AML-193 (cell line): ENCODE measurements at places on chromosomes 1 and 21.

DNA sequence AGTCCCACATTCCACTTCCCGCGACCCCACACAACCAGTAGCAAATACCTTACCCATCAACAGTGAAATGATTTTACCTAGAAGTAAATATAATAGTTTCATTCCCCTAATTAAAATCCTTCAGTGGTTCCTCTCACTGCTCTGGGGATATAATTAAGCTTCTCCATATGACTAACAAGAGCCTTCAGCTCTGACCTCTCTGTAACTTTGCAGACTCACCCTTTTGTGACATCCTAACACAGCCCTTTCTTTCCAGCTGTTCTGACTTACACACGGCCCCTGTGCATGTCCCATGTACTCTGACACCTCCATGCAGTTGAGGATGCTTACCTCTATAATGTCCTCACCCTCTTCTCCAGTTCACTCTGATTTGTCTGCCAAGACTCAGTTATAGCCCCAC, 137.3 kb upstream of the SPAG17 start:
- no peak for DNase-seq

DNA sequence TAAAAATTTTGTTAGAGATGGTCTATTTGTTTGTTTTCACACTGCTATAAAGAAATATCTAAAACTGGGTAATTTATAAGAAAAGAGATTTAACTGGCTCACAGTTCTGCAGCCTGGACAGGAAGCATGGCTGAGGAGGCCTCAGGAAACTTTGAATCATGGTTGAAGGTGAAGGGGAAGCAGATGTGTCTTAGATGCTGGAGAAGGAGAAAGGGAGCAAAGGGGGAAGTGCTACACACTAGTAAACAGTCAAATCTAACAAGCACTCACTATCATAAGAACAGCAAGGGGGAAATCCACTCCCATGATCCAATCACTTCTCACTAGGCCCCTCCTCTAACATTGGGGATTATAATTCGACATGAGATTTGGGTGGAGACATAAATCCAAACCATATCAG, 76.8 kb upstream of the COL24A1 start:
- DNase-seq = no peak

- DNase-seq = no peak
Measured at GRCh38 chr21:29238053-29238966, 60.4 kb upstream of the BACH1 start.

- peak; percentile 41 for DNase-seq
Measured at GRCh38 chr1:23013657-23014056, 2.0 kb downstream of the TEX46 start.

GRCh38 chr1:1061682-1062345, 12.3 kb downstream of the RNF223 start:
- DNase-seq = no peak

GRCh38 chr1:239446611-239447010, 60.2 kb downstream of the CHRM3 start:
- DNase-seq = no peak

DNA sequence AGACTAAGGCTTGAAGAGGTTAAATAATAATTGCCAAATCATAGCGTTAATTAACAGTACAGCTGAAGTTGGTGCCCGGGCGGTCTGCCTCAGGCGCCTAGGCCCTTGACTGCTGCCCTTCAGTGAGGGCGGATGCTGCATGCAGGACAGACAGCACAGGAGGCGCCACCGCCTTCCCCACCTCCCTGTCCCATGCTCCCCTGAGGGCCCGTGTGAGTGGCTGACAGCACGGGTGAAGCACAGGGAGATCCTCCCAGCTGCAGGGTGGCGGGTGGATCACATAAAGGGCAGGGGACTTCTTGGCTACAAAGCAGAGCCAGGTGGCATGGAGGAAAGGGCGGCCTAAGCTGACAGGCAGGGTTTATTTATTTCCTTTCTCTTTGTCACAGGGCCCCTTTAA, 49.1 kb downstream of the DDX20 start:
- DNase-seq = no peak

- no peak for DNase-seq
Measured at GRCh38 chr1:233375653-233376052, 48.1 kb downstream of the MAP3K21 start.

DNA sequence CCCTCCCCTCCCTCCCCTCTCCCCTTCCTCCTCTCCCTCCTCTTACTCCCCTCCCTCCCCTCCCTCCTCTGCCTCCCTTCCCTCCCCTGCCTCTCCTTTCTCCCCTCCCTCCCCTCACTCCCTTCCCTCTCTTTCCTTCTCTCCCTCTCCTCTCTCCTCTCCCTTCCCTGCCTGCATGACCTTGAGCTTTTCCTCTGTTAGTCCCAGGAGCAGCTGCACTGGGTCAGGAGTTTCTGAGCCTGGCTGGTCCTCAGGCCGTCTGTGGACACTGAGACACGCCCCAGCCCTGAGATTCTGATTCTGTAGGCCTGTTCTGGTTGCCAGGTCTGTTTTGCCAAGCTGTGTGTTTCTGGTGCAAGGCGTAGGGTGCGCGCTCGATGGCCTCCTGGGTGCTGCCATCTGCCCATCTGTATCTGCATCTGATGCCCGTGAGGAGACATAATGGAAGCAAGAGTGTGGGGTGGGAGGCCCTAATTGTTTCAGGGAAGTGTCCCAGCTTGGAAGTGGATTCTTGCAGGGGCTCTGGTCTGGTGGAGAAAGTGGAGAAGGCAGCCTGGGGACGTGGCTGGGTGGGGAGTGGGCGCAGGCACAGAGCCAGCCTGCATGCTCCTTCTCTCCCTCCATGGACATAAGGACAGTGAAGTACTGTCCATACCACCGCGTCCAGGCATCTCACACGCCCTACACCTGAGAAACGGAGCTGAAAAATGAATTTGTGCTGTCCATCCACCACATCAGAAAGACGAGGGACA, 97.2 kb downstream of the WDR4 start:
- no peak for DNase-seq

DNA sequence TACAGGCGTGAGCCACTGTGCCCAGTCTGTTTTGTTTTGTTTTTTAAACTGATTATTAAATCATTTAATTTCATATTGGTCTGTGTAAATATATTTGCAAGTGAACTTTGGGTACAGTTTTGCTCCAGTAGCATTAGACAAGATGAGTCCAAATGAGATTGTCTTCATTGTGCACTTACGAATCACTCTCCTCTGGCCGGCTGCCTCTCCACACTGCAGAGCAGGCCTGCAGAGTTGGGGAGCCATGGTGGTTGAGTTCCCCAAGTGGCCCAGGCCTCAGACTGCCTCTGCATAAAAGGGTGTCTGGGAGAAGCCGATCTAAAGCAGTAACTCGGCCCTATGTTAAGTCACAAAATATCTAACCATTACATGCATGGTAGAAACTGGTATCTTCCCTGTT, 74.8 kb downstream of the ATP5PO start:
- DNase-seq = no peak

- no peak for DNase-seq
Measured at GRCh38 chr1:219973213-219973612, 44.9 kb upstream of the SLC30A10 start.

- no peak for DNase-seq
Measured at GRCh38 chr1:222124602-222125001, 382.7 kb upstream of the DUSP10 start.

DNA sequence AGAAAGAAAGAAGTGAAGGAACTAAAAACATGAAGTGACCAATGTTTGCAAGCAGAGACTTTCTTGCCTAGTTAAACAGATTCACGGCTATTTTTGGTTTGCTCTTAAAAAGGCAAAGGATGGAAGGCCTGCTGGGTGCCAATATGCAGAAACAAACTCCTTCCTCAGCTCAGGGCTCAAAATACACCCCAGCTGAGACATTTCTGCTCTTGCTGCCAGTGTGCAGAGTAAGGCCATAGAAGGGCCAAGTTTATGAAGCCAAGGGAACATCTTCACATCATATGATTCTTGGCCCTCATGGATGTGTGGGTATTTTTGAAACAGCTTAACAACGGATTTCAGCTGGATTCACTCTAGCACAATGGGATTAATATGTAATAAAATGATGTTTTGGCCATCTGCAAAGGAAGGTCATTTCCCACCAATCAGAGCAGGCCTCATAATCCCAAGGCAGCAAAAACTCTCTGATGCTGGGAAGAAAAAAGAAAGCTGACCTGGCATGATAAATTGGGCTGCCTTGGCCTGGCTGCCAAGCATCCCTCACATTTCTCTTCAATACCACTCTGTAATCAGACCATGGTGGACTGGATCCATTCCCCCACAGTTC, 70.7 kb downstream of the CAPZB start:
- no peak for DNase-seq

DNA sequence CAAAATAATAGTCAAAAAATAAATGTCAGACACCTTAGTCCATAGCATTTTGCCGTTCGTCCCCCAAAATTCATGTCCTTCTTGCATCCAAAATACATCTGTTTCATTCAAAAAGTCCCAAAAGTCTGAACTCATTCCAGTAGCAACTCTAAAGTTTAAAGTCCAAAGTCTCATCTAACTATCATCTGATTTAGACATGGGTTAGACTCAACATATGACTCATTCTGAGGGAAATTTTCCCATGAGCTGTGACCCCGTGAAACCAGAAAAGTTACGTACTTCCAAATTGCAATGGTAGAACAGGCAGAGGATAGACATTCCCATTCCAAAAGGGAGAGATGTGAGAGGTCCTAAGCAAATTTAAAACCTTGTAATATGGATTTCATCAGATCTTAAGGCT, 48.6 kb upstream of the CACHD1 start:
- DNase-seq = no peak

GRCh38 chr1:224781800-224782199, 147.7 kb upstream of the DNAH14 start:
- DNase-seq = no peak

DNA sequence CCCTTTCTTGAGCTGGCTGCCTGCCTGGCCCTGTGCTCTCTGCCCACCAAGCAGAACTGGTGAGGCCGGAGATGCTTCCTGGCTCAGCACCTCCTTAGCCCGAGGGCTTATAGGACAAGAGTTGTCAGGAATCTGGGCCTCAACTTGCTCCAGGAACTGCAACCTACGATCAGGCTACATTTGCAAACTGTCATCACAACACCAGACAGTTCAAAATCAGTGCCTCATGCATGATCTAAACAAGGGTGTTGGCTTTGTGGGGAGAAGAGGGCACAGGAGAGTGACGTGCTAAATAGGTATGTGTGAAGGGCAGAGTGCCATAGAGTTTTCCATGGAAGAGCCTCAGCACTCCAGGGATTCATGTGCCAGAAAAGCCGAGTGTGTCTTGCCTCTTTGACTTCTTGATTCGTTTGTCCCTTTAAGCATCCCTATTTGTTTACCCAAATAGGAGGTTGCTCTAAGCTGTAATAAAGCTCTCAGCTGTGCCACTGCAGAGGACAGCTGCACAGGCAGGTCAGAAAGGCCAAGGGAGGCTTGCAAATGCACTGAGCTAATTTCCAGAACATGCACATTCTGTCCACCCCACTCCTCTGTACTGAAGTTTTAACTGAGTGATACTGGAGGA, 30.2 kb upstream of the NEK2 start:
- no peak for DNase-seq

- DNase-seq = no peak
Measured at GRCh38 chr1:10459184-10459583, 9.4 kb downstream of the CORT start.

- no peak for DNase-seq
Measured at GRCh38 chr21:36798491-36798890, 99.6 kb downstream of the SIM2 start.

- no peak for DNase-seq
Measured at GRCh38 chr1:235147269-235147668, 13.8 kb downstream of the RBM34 start.

DNA sequence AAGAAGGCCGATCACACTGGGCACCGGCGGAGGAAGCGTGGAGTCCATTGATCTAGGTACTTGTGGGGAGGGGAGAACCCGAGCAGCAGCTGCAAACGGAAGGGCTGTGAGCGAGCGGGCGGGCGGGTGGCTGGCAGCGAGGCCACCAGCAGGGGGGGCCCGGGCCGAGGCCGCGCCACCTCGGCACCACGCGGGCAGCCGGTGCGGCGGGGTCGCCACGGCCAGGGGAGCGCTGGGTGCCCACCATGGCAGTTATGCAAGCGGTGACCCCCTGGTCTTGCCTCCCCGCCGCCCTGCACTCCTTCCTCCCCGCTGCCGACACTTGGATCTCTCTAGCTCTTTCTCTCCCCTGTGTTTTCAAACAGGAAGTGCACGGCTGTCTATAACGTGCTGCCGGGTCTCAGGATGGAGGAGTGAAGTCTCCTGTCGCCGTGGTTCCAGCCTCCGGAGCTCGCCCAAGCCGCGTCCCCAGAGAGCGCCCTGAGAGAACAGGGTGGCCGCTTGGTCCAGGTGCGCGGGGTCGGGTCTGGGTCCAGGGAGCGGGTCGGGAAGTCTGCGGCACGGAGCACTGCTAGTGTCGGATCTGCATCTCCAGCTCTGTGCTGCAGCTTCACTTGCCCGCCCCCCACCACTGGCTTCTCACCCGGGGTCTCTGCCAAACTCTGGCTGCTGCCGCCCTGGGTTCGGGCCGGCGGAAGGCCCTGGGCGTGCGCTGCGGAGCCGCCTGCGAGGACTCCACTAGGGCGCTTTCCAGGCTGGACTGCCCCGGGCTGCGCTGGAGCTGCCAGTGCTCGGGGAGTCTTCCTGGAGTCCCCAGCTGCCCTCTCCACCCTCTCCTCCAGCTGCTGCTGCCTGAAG, 22.7 kb downstream of the LRRC8D start:
- DNase-seq = peak; percentile 66

DNA sequence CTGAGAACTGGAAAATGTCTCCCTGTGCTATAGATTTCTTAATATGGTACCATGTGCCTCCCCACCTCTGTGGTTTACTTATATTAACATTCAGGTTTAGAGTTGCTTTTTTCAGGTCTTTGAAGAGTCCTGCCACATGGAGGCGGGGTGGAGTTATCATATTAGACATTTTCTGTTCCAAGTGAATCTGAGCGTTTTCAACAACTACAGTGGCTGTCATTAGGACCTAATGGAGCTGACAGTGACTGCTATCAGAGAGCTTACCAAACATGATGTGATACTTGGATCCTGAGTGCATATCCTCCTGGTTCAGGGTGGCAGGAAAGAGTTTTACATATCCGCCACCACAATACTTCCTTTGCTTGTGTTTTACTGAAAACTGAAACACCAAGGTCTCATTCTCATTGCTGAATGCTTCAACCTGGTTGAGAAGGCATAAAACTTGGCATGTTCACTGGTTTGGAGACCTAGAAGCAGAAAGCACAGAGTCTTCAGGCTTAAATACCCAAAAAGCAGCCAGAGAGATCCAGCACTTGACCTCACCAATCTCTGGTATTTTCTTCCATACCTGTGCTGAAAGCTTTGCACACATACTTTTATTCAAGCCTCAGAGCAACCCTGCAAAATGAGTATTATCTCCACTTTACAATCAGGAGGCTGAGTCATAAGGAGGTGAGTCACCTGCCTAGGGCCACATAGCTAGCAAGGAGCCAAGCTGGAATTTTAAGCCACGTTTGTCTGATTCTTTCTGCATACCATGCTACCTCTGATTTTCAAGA, 47.4 kb upstream of the OSBPL9 start:
- peak; percentile 83 for DNase-seq

DNA sequence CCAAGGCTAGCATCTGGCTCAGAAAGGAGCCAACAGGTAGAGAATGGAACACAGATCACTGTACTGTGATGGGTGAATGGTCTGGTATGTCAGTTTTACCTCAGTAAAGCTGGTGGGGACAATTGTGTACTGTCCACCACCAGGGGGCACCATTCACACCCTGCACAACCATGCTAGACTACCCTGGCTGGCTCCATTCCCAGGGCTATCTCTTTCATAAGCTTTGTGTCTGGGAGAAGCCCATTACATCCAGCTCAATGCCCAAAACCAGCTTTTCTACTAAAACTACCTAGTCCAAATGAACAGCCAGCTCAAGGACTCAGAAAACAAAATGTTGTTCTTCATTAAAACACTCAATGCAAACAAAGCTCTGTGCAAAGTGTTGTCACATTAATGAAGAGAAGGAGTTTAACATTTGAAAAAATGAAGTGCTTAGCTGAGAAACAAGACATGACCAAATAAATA, 62.0 kb upstream of the RASAL2 start:
- DNase-seq = peak; percentile 8
